CD4-positive, alpha-beta memory T cell (primary cell): ENCODE measurements at places on chromosomes 6 and 20. TPM values are rescaled to one million over a fixed set of nuclear protein-coding genes. Genes with fewer than 3 reads are reported as not detected.

DNA sequence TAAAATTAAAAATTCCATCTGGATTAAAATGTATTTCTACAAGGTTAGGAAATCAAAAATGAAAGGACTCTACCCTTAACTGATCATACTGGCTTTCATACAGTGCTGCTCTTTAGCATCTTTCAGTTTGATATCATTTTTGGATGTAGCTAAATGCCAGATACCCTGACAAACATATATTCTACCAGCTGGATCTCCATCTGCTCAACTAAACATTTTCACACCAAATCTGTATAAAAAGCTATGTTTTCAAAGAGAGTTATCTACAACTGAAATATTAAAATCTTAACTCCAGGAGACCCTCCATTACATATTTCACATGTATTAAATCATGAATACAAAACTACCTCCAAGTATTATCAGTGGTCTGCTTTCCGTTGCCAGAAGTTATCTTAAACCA, 95.7 kb downstream of the EPHA7 start:
- H3K27ac ChIP-seq: no peak overlapping the region
- no peaks in the 10 kb centered on the region for H3K4me1 ChIP-seq
- no peaks in the 10 kb centered on the region for H3K36me3 ChIP-seq
- no peak overlapping the region for H3K4me3 ChIP-seq

- H3K27ac ChIP-seq: no peak overlapping the region
- peak; percentile 16 for DNase-seq
- H3K27me3 ChIP-seq: no peaks in the 10 kb centered on the region
- H3K4me3 ChIP-seq: no peak overlapping the region
Observed at GRCh38 chr6:117481278-117481925, 1.1 kb upstream of the DCBLD1 start.

GRCh38 chr6:125811259-125811658, 20.5 kb downstream of the NCOA7 start:
- H3K27me3 ChIP-seq: no peaks in the 10 kb centered on the region
- no peak overlapping the region for H3K4me3 ChIP-seq
- H3K36me3 ChIP-seq: no peaks in the 10 kb centered on the region
- DNase-seq: no peak
- peaks cover 64% of the 10 kb centered on the region for H3K4me1 ChIP-seq

- no peak overlapping the region for H3K4me3 ChIP-seq
- H3K36me3 ChIP-seq: no peaks in the 10 kb centered on the region
- no peak for DNase-seq
Observed at GRCh38 chr20:10922506-10922905, 248.7 kb upstream of the JAG1 start.

DNA sequence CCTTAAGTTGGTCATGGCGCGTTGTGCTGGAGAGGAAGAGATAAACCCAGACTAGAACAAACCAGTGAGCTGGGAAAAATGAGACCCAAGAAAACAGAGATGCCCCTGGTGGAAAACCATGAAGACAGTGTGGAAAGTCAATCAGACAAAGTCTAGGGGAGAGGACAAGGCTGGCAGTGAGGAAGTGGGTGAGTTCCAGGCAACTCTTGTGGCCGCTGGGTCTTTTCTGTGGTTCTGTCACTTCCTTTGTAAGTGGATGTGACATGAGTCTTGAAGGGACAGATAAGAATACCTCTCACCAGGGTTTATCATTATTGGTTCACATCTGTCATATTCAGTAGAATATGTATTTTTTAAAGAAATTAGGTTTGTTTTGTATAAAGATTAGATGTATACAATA, 738.4 kb downstream of the DHX35 start:
- H3K4me3 ChIP-seq: no peak overlapping the region
- H3K4me1 ChIP-seq: no peaks in the 10 kb centered on the region
- H3K27ac ChIP-seq: no peak overlapping the region
- no peaks in the 10 kb centered on the region for H3K36me3 ChIP-seq
- H3K27me3 ChIP-seq: no peaks in the 10 kb centered on the region

GRCh38 chr6:156933201-156934068, 156.3 kb downstream of the ARID1B start:
- H3K36me3 ChIP-seq: no peaks in the 10 kb centered on the region
- H3K4me1 ChIP-seq: peaks cover 14% of the 10 kb centered on the region
- H3K4me3 ChIP-seq: no peak overlapping the region
- no peaks in the 10 kb centered on the region for H3K27me3 ChIP-seq
- H3K27ac ChIP-seq: no peak overlapping the region

DNA sequence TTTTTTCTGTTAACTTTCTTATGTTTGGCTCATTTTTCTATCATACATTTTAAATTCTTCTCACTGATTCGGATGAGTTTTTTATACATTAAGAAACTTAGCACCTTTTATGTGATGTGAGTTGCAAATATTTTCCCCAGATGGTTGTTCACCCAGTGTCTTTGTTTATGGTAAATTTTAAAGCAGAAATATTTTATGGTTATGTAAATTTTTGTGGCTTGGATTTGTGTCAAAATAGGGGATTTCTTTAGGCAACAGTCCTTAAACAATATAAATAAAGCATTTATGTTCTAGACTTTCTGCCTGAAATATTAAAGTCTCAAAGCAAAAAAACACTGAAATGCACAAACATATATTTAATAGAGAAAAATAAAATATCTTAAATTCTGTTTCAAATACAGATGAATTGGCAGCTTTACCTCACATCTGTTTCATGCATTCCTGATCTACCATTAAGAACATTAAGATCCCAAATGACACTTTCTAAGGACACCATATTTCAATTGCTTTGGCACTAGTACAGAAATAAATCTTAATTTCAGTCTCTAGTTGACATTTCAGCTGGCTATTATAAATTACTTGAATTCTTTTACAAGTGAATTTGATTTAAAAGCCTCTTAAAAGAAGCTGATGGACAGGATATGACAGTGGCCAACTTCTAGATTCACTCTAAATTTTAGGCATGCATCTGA, 646.6 kb downstream of the HACE1 start:
- H3K4me3 ChIP-seq: no peak overlapping the region
- no peaks in the 10 kb centered on the region for H3K4me1 ChIP-seq
- H3K27ac ChIP-seq: no peak overlapping the region
- DNase-seq: no peak
- H3K27me3 ChIP-seq: no peaks in the 10 kb centered on the region
- H3K36me3 ChIP-seq: no peaks in the 10 kb centered on the region

GRCh38 chr6:49892280-49892679, 25.9 kb upstream of the CRISP1 start:
- no peak overlapping the region for H3K27ac ChIP-seq
- H3K27me3 ChIP-seq: no peaks in the 10 kb centered on the region
- DNase-seq: no peak
- H3K4me1 ChIP-seq: no peaks in the 10 kb centered on the region
- H3K4me3 ChIP-seq: no peak overlapping the region

DNA sequence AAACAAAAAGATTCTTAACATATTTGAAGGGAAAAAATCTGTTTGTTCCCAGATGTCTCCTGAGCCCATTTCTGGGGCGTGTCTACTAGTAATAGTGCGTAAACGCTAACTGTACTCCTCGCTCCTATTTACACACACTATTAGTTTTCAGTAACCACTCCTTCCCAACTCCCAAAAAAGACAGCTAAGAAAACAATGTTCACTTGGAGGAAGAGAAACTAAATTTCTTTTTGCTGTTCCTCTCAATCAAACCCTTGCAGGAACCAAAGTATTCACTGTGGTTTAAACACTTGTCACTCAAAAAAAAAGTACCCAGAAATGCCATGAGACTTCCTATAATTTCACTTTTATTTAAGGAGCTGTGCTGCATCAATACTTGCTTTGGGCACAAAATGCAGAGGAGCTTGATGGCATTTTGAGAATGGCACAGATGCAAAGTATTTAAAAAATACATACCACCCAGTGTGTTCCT, 118.2 kb downstream of the BACH2 start:
- H3K4me3 ChIP-seq: no peak overlapping the region
- H3K27ac ChIP-seq: no peak overlapping the region
- no peaks in the 10 kb centered on the region for H3K27me3 ChIP-seq
- peaks cover 39% of the 10 kb centered on the region for H3K4me1 ChIP-seq
- H3K36me3 ChIP-seq: no peaks in the 10 kb centered on the region

GRCh38 chr20:35226126-35226883, at the start of gene MMP24:
Gene MMP24, plus strand, starts transcription at chr20:35226690. Its CDS starts 49 bp downstream, at chr20:35226739.
- peaks cover 8% of the 10 kb centered on the region for H3K4me1 ChIP-seq
- H3K4me3 ChIP-seq: no peak within 1 kb of the TSS
- peaks cover 8% of the 10 kb centered on the region for H3K27me3 ChIP-seq
- no peak within 1 kb of the TSS for H3K27ac ChIP-seq

DNA sequence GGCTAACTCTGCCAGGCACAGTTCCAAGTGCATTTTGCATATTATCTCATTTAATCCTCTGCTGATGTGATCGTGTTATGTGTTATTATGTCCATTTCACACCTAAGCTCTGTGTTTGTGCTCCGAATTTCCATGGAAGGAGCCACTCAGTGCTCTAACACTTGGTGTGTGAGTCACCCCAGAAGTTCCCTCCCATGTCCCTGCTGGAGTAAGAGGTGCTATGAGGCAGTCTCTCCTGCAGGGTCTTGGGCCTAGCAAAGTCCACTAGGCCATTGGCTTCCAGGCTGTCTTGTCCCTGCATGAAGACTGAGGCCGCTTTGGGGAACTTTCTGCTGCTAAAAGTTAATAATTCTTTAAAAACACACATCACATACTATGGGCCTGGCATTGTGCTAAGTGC, 405.9 kb upstream of the SULF2 start:
- no peak for DNase-seq
- H3K27me3 ChIP-seq: no peaks in the 10 kb centered on the region
- no peak overlapping the region for H3K4me3 ChIP-seq
- no peaks in the 10 kb centered on the region for H3K4me1 ChIP-seq
- H3K27ac ChIP-seq: no peak overlapping the region
- H3K36me3 ChIP-seq: no peaks in the 10 kb centered on the region

DNA sequence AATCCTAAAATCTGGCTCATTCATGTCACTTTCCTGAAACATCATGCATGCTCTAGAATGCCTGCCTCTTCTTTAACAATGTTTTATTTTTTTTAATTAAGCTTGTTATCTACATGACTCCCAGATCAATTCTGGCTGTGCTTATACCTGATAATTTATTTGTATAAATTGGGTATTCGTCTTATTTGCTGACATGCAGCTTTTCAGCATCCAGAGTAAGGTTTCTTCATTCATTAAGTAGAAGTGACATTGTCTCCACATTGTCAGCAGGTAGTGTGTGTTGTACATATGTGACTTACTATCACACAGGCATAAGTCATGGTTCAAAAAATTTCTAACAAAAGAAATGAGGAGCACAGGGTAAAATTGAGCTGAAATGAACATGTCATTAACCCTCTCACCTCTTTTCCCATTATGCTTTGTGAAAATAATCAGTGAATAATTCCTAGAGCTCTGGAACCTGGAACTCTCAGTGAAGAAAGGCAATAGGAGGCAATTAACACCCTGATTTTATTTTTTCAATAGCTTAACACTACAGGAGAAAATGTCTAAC, 157.4 kb downstream of the OPRM1 start:
- no peak overlapping the region for H3K27ac ChIP-seq
- H3K27me3 ChIP-seq: no peaks in the 10 kb centered on the region
- H3K4me3 ChIP-seq: no peak overlapping the region
- peaks cover 22% of the 10 kb centered on the region for H3K4me1 ChIP-seq
- H3K36me3 ChIP-seq: peaks cover 21% of the 10 kb centered on the region
- no peak for DNase-seq

- H3K4me1 ChIP-seq: no peaks in the 10 kb centered on the region
- H3K4me3 ChIP-seq: no peak overlapping the region
- H3K36me3 ChIP-seq: peaks cover 27% of the 10 kb centered on the region
- DNase-seq: no peak
- H3K27me3 ChIP-seq: no peaks in the 10 kb centered on the region
Observed at GRCh38 chr20:41507851-41508250, 110.3 kb downstream of the CHD6 start.

DNA sequence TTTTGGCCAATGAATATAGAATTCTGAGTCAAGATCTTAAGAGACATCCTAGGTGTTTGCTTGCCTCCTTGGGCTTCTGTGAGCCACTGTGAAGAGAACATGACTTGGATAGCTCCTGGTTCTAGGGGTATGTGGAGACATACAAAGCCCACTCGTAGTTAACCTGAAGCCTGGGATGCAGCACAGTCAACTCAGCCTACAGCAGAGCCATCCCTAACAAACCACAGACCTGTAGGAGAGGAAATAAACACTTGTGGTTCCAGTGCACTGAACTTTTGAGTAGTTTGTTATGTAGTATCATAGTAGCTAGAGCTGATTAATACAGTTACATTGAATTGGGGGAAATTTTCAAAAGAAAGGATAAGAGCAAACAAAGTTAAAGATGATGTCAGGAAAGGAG, 474.4 kb upstream of the HSF2 start:
- no peaks in the 10 kb centered on the region for H3K4me1 ChIP-seq
- H3K4me3 ChIP-seq: no peak overlapping the region
- DNase-seq: no peak
- no peaks in the 10 kb centered on the region for H3K27me3 ChIP-seq

DNA sequence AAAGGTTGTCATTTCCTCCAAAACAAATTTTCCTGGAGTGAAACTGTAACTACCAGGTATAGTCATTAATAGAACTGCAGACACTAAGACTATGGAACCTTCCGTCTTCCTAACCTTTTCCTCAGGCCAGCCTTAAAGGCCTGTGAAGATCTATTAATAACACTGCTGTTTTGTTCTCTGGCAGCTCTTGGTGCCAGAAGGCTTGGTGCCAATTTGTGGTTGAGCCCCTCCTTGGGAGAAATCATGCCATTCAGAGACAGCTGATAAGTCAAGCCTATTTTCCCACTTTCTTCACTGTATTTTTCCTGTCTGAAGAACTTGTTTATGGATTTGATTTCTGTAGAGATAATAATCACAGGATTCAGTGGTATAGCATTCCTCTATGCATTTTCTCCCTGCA, 64.8 kb downstream of the HCRTR2 start:
- no peak overlapping the region for H3K27ac ChIP-seq
- no peak for DNase-seq
- no peaks in the 10 kb centered on the region for H3K36me3 ChIP-seq
- no peak overlapping the region for H3K4me3 ChIP-seq
- H3K4me1 ChIP-seq: no peaks in the 10 kb centered on the region
- H3K27me3 ChIP-seq: no peaks in the 10 kb centered on the region

GRCh38 chr6:34249469-34250261, 859 bp upstream of the SMIM29 start:
- no peaks in the 10 kb centered on the region for H3K27me3 ChIP-seq
- H3K4me1 ChIP-seq: peaks cover 32% of the 10 kb centered on the region
- H3K4me3 ChIP-seq: peak overlapping the region; percentile 82
- no peak for DNase-seq
- H3K36me3 ChIP-seq: no peaks in the 10 kb centered on the region

GRCh38 chr6:20366082-20366830, 35.4 kb upstream of the E2F3 start:
- no peaks in the 10 kb centered on the region for H3K27me3 ChIP-seq
- DNase-seq: peak; percentile 44
- H3K27ac ChIP-seq: peak overlapping the region; percentile 42

- peaks cover 23% of the 10 kb centered on the region for H3K4me1 ChIP-seq
- no peak overlapping the region for H3K27ac ChIP-seq
- no peaks in the 10 kb centered on the region for H3K36me3 ChIP-seq
- H3K4me3 ChIP-seq: no peak overlapping the region
- no peaks in the 10 kb centered on the region for H3K27me3 ChIP-seq
- DNase-seq: no peak
Observed at GRCh38 chr6:82237013-82237412, 10.5 kb downstream of the IBTK start.

- H3K36me3 ChIP-seq: no peaks in the 10 kb centered on the region
- H3K4me1 ChIP-seq: peaks cover 26% of the 10 kb centered on the region
- H3K27me3 ChIP-seq: no peaks in the 10 kb centered on the region
- H3K27ac ChIP-seq: no peak overlapping the region
- no peak overlapping the region for H3K4me3 ChIP-seq
Observed at GRCh38 chr6:53734473-53735299, 60.1 kb upstream of the LRRC1 start.

NR2E1 gene
- not detected for total RNA-seq

AIG1 gene
- 10.2 TPM for total RNA-seq

TENT5A gene
- 5.8 TPM for total RNA-seq

LY6G6D gene
- total RNA-seq: not detected

SLC35D3 gene
- not detected for total RNA-seq
